Mammary epithelial cell (primary cell): ENCODE measurements at places on chromosomes 13 and 19. TPM values are rescaled to one million over a fixed set of nuclear protein-coding genes. Genes with fewer than 3 reads are reported as not detected.

The TLE6 gene
- 0.91 TPM for polyA plus RNA-seq

The GRIN2D gene
- polyA plus RNA-seq = 0.05 TPM

The ZNF90 gene
- polyA plus RNA-seq = 0.28 TPM

The TTC9B gene
- polyA plus RNA-seq = not detected

The LIG4 gene
- polyA plus RNA-seq = 3.7 TPM

The IGFL3 gene
- 179 TPM for polyA plus RNA-seq

The RPS15 gene
- polyA plus RNA-seq = 2,121 TPM

The SLC1A6 gene
- 96.9 TPM for polyA plus RNA-seq

The PDX1 gene
- not detected for polyA plus RNA-seq

The ZSCAN4 gene
- polyA plus RNA-seq = 0.12 TPM

The VSTM2B gene
- polyA plus RNA-seq = not detected
